ENCODE measurements at places on chromosomes 11 and 22.

- no peak for DNase-seq
These were observed 69.3 kb downstream of the ABTB2 start for GRCh38 chr11:34288492-34288891.

GRCh38 chr11:12066799-12067508, 43.4 kb upstream of the MICAL2 start:
- peak; percentile 83 for DNase-seq

DNA sequence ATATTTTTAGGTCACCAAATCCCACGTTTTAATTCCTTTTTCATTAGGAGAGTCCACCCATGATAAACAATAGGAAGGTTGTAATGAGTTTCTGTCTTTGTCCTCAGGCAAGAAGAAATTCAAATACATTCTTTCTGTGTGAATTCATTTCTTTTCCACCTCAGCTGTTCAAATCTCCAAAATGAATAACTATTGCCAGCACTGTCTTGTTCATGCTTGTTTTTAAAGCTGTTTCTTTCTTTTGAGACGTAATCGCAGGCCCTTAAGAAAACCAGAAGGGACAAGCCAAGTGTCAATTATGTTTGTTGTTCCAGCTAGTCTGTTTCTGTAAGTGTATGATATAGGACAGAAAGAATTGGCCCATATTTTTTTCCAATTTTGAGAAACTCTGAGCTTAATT, 20.2 kb downstream of the MMP27 start:
- no peak for DNase-seq

GRCh38 chr22:42188808-42189447, 58.3 kb upstream of the CYP2D6 start:
- DNase-seq, result no peak

GRCh38 chr22:30694171-30694639, 469 bp upstream of the OSBP2 start:
- DNase-seq, result peak; percentile 70

- no peak for DNase-seq
These were observed 10.9 kb upstream of the APOBEC3C start for GRCh38 chr22:39003165-39003638.

DNA sequence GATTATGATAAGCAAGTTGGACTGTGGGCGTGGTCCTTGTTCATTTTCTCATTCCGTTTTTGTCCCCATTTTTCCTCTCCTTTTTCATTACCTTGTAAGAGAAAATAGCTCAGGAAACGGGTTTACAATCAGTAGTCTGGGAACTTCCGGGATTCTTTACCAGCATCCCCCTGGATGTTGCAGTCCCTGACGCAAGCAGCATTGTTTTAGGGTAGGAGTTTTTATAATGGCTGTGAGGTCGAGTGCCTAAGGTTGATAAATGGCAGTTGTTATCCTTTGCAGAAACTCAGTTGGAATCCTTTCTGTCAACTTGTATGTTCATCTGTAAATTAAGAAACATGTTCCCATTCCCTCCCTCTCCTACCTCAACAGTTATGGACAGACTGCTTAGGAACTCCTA, 68.3 kb downstream of the ARHGEF12 start:
- DNase-seq, result no peak

DNA sequence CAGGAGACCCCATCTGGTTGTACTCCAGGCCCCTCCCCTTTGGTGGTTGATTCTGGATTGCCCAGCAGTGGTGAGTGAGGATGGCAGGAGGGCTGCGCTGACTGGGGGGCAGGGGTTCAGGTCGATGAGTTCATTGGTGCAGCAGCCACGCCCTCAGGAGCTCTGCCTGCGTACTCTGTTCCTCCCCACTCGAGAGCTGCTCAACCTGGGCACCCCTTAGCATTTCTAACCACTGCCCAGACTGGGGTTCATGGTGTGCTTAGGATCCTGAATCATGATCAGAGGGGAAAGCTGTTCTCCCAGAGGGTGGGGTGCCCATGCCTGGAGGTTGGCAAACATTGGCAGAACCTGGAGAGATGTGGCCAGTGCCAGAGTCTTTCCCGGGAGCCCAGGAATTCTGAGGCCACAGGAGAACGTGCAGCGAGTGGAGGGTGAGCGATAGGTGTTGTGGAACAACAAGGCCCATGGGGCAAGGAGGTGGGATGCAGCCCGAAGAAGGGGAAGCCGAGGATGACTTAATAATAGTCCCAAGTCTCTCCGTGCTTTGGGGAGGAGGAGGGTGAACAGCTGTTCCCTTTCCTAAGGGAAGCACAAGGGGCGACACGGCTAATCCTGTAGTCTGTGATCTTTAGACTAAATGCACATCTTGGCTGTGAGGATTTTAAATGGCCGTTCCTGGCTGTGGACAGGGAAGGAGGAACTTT, 75.5 kb downstream of the SCN3B start:
- no peak for DNase-seq

DNA sequence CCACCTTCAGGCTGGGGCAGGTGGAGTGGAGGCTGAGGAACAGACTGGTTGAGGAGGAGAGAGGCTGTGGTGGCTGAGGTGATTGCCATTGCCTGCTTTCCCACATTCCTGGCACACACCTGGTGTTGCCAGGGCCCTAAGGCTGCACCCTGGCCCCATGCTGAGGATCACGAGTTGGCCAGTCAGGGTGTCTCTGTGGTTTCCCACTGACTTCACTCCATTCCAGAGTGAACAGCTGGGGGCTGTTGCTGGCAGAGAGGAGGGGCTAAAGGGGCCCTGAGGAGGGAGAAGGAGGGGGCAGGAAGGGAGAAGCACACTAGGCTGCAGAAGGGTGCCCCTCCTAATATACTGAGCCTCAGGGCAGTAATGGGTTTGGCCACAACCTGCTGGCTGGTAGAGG, 1.8 kb downstream of the TMEM86A start:
- no peak for DNase-seq

- DNase-seq, result no peak
These were observed 116.3 kb downstream of the CCDC81 start for GRCh38 chr11:86491027-86491426.

DNA sequence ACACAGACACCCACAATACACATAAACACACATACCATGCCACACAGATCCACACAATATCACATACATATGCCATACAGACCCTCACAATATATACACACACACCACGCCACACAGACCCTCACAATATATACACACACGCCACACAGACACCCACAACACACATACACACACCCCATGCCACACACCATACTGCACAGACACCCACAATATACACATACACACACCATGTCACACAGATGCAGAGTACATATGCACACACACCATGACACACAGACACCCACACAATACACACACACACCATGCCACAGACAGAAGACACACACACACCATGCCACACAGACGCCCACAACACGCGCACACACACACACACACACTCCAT, 43.6 kb downstream of the SHISAL1 start:
- DNase-seq, result no peak

DNA sequence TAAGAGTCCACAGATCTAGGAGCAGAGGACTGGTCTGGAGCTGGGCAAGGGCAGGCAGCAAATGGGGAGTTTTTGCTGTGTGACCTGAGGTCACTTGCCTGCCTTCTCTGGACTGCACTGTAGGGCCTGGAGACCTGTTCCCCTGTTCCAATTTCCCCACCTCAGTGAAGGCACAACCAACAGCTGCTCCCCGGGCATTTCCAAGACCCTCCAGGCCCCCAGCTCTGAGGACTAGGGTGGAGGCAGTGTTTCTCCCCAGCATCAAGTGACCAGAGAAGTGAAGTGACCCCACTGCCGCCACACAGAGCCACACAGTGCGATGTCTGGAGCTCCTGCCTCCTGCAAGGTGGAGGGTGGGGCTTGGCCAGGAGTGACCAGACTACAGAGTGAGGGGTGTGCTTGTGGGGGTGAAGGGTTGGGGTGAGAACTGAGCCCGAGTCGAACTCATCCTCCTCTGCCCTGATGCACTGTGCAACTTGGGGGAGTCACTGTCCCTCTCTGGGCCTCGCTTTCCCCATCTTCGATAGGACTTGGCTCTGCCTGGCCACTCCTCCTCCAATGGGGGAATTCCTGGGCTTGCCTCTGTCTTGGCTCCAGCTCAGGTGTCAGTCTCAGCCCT, 21.6 kb downstream of the P2RY2 start:
- peak; percentile 19 for DNase-seq

DNA sequence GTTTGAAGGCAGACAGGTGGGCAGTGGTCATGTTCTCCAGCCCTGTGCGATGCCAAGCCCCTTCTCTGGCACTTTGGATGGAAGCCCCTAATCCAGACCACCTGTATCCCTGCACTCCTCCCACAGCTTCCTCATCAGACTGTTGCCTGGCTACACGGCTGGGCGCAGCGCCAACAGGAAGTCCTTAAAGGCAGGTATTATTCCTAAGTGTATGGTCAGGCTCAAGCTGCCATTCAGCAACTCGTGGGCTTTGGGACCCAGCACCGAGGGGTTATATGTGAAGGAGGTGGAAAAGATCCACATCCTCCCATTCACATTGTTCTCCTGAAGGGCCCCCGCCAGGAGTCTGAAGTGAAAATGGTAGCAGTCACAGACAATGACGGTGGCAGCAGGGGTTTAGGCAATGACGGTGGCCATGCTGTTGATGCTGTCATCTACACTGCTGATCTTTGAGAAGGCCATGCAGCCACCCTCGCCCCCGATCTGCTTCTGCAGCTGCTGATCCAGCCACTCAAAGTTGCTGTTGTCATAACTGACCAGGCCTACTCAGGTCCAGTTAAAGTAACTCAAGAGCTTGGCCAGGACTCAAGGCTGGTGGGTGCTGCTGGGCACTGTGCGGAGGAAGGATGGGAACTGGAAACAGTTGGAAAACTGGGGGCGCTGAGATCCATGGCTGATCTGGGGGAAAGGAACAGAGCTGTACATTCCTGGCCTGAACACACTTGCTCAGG, 27.7 kb downstream of the OR6Q1 start:
- peak; percentile 59 for DNase-seq

GRCh38 chr11:63663809-63664208, 7.4 kb downstream of the ATL3 start:
- no peak for DNase-seq

GRCh38 chr11:70240337-70240736, 30.2 kb upstream of the PPFIA1 start:
- DNase-seq, result no peak

- peak; percentile 81 for DNase-seq
These were observed 86.0 kb downstream of the PPP6R3 start for GRCh38 chr11:68546555-68546954.

- no peak for DNase-seq
These were observed 129.0 kb upstream of the LDLRAD3 start for GRCh38 chr11:35814720-35815305.

GRCh38 chr11:70209391-70209912, 6.4 kb downstream of the FADD start:
- no peak for DNase-seq

GRCh38 chr22:46353483-46354105, 18.1 kb downstream of the TRMU start:
- no peak for DNase-seq

DNA sequence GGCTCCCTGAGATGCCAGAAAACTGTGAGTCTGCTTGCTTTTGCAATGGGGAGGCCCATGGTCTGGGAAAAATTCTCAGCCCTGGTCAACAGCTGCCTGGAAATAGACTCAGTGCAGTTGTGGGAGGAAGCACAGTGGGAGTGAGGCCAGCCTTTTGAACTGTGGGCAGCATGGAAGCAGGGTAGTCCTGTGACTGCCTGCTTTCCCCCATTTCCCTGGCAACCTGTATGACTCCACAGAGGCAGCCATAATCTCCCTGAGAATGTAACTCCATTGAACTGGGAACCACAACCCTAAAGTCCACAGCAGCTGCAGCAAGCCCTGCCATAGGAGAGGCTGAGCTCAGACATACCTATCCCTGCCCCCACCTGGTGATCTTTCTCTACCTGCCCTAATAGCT, 494.6 kb upstream of the FAT3 start:
- DNase-seq, result no peak

- no peak for DNase-seq
These were observed 124.6 kb upstream of the BLID start for GRCh38 chr11:122240638-122241037.

DNA sequence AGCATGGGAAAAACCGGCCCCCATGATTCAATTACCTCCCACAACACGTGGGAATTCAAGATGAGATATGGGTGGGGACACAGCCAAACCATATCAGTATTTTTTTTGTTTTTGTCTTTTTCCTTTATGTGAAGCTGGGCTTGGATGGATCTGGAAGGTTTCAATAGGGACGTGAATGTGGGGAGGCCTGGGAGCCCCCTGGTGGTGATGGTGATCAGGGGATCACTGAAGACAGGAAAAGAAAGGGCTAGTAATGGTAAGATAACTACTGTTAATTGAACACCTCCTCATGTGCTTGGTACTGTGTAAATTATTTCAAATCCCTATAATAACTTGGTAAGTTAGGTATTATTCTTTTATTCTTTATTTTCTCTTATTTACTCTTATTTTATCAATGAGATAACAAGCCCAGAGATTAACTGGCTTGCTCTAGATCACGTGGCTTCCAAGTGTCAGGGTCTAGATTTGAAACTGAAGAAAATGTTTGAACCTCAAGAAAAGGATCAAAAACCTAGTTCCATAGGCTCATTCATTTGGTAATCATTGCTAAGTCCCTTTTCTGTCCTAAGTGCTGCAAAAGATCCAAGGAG, 364.2 kb downstream of the TENM4 start:
- DNase-seq, result no peak

DNA sequence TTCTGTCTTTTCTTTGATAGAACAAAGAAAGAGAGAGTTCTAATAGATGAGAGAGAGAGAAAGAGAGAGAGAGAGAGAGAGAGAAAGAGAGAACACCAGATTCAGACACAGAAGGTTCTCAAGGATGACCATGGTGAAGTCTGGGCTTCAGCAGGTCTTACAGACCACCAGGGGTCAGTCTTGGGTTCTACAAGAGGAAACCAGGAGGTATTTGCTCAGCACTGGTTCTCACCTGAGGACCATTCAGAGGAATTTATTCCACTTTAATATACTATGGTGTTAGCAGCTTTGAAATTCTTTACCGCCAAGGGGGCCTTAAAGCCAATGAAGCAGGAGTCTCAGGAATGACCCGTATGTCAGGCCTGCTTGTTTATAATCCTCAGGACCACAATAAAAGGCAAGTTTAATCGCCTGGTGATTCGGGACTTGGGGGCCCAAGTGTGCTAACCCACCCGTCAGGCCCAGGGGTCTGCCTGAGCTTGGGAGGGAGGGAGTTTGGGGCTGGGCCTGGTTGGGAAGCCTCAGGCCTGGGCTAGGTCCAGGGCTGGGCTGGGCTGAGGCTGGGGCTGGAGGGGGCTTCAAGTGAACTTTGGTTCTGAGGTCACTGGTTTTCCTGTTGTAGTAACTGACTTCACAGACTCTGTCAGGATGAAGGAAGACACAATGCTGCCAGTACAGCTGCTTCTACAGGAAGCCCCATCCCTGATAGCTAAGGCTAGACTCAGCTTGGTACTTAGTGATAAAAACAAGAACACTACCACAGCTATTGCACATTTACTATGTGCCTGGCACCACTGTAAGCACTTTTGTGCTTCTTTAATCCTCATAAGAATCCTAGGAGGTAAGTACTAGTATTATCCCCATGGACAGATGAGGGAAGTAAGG, 179.2 kb upstream of the ZBED5 start:
- peak; percentile 45 for DNase-seq

DNA sequence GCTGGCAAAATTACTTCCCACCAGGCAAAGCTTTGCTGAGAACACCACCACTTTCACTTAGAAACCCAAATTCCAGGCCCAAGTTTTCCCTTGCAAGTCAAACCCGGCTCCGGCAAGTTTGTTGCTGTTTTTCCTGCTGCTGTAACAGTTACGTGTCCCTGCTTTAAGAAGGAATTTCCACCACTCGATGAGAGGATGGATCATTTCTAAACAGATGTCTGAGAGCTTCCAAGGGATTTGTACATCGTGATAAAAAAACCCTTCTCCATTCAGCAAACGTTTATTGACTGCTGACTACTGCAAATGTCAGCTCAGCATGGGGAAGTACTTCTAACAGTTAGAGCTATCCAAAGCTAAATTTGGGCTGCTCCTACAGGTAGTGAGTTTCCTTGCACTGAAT, 19.7 kb downstream of the P2RX3 start:
- DNase-seq, result no peak

Measured in left lung (tissue), 14 donors.